ENCODE measurements at places on chromosomes 3 and 15.
A peak's percentile ranks its signal among the peaks of the same experiment; 100 is the strongest.

DNA sequence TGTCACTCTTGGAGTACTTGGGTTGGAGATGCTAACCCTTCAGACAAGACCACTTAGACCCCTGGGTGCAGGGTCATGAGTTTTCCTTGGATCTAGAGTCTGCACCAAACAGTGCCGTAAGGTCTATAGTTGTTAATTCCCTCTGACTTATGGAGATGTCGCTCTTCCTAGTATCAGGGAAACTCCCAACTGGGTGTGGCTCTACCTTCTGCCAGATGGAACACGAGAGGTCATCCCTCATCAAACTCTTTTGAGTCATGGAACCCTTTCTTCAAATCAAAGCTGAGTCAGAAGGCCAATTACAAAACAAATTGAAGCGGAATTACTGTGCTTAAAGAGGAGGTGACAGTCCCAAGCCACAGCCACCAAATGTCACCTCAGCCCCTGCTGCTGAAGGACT lies 514.9 kb upstream of the PROK2 start:
- no peak for DNase-seq

- DNase-seq, result no peak
Observed at GRCh38 chr15:49215768-49216739, 46.0 kb downstream of the GALK2 start.

DNA sequence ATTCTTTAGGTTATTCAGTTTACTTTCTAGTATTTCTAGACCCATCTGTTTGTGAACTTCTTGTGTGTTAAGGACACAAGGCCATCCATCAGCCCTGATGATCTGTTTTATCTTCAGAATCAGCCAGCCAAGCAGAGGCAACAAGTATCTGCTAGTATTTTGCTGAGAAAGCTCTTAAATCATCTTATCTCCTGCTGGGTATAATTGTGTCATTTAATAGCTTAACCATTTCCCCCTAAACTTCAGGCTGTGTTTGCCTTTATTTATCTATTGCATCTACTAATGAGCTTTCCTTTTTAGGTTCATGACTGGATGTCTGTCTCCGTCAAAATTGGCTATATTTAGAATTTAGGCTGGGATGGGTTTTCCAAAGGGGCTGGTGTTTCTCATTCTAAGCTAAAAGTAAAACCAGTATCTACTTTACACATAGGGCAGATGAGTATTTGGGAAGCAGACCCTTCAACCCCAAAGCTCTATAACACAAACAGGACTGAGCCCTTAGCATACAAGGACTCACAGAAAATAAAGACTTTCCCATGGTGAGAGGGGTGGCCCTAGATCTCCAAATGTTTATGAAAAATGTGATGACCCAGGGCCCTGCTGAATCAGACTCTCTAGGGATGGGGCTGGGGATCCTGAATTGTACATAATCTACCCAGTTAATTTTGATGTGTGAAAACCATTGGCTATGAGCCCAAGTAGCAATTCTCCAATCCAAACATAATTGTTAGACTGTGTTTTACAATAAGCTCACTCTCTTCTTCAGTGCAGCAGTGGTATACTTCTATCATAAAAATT lies 65.3 kb upstream of the PSMD6 start:
- DNase-seq, result no peak

DNA sequence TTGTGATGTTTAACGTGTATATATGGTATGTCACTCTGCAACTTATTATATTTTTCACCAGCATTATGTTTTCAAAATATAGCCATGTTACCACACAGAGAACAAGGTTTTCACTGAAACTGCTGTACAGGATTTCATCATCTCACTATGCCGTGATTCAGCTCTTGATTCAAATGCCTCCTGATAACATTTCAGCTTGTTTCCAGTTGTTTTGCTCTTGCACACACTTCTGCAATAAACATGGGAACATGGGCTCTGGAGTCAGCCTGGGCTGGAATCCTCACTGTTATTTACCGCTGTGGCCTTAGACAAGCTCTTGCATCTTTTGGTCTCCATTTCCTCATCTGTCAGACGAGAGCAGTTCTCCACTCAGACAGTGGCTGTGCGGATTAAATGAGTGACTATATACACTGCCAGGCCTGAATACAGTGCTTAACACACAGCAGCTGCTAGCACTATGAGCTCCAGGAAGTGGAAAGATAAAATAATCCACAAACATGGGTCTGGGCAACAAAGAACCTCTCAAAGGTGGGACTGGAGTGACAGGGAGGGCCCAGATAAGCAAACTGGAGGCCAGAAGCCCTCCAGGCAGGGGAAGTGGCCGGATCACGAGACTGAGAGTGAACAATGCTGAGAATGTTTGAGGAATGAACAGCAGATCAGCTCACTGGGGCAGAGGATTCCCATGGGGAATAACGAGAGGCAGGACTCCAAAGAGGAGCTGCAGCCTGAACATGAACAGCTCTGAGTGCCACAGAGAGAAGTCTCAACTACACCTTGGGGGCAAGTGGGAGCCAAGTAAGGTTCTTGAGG lies 17.7 kb downstream of the NTRK3 start:
- DNase-seq, result no peak

DNA sequence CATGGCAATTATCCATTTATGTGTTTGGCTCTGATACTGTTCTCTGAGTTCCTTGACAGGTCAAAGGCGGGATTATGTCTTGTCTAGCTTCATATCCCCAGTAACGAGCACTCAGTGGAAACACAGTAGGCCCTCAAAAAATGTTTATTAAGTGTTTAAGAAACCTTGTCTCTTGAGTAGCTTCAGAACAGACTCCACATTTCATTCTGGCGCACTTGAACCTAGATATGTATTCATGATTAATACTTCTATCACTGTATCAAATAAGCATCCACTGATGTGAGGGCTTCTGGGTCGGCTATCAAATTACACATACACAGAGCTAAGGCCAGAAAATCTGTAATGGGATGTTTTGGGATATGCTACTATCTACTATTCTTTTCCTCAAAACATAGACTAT lies 4.6 kb downstream of the CBLB start:
- DNase-seq, result no peak

- no peak for DNase-seq
Observed at GRCh38 chr3:13556207-13556606, 7.3 kb downstream of the FBLN2 start.

- DNase-seq, result no peak
Observed at GRCh38 chr15:101018016-101018415, 98.9 kb downstream of the LRRK1 start.

DNA sequence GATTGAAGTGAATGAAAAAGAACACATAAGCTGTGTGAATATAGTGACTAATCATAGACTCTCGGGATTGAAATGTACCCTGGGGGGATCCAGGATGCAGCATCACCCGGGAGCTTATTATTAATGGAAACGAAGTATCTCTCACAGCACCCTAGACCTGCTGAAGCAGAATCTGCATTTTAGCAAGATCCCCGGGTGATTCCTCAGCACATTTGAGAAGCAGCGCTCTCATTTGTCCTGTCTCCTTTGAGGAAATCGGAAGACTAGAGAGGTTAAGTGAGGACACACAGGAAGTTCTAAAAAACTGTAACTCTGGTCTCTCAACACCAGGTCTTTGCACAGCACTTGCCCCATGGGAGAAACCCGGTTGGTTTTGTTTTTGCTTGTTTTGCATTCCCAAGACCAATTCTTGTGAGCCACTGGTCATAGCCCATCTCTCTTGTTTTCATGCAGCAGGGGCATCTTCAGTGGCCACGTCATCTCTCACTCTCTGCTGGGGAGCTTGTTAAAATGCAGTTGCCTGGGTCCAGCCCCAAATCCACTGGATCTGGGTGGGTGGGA lies 30.2 kb downstream of the ZNF710 start:
- no peak for DNase-seq

DNA sequence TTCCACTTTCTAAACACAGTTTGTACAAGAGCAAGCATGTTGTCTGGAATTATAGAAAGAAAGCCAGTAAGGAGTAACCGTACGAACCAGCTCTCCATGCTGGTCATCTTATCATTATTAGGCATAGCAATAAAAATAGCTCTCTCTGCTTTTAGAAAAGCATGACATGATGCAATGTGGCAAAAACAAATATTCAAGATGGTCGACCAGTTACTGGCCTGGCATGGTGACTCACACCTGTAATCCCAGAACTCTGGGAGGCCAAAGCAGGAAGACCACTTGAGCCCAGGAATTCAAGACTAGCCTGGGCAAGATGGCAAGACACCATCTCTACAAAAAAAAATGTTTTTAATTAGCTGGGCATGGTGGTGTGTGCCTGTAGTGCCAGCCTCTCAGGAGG lies 2.6 kb upstream of the MAP4 start:
- no peak for DNase-seq

DNA sequence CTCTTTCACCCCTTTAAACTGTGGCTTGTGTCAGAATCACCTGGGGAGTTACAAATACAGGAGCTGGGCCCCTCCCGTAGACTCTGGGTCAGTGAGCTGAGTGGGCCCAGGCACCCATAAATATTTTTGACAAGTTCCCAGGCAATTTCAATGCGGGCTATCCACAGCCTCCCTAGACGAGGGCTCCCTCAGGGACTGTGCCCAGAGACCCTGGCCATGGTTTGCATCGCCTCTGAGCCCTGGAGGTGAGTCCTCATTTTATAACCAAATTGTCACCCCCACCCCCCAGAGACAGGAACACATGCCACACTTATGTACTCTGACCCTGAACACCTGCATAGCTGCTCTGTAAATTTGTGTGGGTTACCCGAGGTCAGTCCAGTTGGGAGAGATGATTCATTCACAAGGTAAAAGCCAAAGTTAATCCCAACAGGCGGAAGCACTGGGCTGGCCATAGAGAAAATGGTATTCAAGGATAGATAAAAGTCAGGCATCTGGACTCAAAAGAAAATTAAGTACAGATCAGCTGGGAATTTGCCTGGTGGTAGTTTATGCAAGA lies 146.5 kb upstream of the SLC6A11 start:
- no peak for DNase-seq

- DNase-seq, result no peak
Observed at GRCh38 chr3:48407542-48408099, 22.3 kb downstream of the PLXNB1 start.

- no peak for DNase-seq
Observed at GRCh38 chr3:131591394-131592014, 88.7 kb upstream of the MRPL3 start.

DNA sequence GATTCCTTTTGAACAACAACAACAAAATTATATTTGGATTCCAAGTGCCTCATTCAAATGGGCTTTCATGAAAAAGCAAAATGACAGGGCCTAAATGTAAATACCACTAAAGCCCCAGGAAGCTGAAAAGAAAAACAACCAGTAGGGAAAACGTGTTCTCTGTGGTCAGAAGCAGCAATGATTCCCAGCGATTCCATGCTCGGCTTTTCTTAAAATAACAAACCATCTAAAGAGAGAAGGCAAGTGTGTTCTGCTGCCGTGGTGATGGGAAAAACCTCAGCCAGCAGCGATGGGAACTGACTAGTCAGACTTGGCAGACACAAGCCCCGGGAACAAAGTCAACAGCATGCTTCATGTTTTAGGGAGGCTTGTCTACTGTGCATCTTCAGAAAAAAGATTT lies 153.6 kb downstream of the TNIK start:
- no peak for DNase-seq

GRCh38 chr3:120021523-120021922 lies 72.7 kb downstream of the GSK3B start:
- no peak for DNase-seq

DNA sequence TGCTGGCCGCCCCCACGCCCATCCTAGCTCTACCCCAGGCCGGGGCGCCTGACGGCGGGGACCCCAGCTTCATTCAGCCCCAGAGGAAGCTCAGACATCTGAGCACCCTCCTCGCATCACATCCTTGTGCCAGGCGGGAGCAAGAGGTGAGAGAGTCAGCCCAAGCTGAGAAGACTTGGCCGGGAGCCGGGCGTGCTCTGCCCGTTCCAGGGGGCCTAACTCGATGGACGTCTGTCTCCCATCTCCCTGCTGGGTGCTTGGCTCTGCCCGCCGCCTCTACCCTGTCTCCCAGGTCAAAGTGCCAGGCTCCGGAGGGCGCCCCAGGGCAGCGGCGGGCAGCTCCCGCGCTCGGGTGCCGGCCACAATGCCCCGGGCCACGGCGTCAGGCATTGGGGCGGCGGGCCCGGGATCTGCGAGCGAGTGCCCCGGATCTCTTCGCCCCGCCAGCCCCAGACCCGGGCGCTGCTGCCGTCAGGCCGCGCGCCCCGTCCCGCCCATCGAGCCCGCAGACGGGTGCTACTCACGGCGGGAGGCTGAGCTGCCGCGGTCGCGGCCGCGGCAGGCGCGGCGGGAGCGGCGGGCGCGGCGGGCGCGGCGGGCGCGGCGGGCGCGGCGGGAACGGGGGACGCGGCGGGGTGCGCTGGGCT lies 388 bp downstream of the DAPK2 start:
- peak; percentile 13 for DNase-seq

DNA sequence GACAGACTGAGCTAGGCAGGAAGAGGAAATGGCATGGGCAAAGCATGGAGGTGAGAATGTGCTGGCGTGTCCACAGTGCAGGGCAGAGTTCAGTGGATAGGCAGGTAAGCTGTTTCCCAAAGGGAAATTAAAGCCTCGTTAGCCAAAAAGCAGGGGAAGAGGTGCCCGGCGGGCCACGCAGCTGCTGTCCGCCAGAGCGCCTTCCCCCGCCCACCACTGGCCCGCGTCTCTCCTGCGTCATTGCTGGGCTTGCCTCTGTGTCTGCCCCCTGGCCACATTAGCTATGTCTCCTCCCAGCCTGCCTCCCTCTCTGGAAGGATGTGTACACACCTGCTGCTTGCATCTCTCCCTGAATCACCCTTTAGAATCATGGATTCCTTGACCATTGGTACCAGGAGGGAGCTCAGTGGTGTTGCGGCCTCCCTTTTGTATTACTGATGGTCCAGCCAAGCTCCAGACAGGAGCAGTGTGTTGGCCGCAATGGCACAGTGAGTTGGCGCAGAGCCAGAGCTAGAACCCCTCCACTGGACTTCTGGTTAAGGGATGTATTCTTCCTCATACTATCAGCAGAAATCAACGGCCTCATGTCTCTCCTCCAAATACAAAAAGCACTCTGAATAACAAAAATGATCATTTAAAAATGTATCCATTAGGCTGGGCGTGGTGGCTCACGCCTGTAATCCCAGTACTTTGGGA lies 26.6 kb downstream of the SLC28A1 start:
- no peak for DNase-seq

GRCh38 chr3:180611006-180611405 lies 9.0 kb downstream of the TTC14 start:
- DNase-seq, result no peak

GRCh38 chr3:186118692-186119091 lies 9.8 kb upstream of the ETV5 start:
- DNase-seq, result no peak

DNA sequence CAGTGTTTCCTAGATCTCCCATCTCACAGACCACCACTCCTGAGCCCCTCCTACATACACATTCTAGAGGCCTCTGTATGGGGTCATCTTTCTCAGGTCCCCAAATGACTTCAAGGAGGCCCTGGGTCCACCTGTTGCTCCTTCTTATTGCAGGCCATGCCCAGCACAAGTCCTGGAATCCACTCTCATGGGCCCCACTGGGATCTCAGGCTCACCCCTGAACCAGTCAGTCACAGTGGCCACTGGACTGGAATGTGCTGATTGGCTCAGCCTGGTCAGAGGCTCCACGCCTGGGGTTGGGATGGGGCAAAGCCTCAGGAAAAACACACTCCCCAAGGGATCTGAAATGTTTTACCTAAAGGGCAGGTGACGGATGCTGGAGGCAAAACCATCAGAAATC lies 55.7 kb downstream of the SPSB4 start:
- DNase-seq, result no peak
